IMR-90 (cell line): ENCODE measurements at places on chromosomes 3 and 15. TPM values are rescaled to one million over a fixed set of nuclear protein-coding genes. Genes with fewer than 3 reads are reported as not detected.

DNA sequence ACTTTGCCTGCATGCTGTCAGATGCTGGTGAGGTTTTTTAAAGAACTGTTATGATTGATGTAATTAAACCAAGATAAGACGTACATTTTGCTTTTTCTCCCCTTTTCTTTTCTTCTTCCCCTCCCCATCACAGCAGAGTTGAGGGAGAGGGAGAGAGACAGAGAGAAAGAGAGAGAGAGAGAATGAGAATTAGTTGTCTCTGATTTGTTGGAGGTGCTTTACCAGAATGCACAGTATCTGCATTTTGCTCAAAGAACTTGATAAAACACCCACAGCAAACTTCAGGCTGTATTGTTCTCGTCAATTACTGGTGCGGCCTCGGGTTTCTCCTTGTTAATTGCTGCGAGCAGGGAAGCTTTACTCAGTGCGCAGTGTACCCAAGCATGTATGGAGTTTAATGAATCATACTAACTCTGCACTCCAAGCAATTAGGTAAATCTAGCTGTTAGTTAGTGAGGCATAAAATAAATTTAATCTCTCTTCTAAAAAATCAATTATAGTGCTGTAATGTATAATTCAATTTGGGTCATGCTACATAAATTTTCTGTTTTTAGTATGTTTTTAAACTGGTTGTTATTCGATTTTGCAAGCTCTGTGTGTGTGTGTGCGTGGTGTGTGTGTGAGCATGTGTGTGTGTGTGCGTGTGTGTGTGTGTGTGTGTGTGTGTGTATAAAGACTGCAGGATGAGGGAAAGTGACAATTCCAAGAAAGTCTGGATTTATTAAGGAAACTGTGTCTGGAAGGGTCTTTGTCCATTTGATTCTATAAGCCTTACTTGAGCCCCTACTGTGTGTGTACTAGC is 273.4 kb downstream of the TLE3 start:
- no peak for DNase-seq

GRCh38 chr3:155528579-155528978 is 216.3 kb downstream of the PLCH1 start:
- no peak for DNase-seq

GRCh38 chr15:101499863-101500713 is 10.6 kb upstream of the PCSK6 start:
- DNase-seq = no peak

GRCh38 chr15:100055821-100056220 is 286.0 kb downstream of the ADAMTS17 start:
- no peak for DNase-seq

DNA sequence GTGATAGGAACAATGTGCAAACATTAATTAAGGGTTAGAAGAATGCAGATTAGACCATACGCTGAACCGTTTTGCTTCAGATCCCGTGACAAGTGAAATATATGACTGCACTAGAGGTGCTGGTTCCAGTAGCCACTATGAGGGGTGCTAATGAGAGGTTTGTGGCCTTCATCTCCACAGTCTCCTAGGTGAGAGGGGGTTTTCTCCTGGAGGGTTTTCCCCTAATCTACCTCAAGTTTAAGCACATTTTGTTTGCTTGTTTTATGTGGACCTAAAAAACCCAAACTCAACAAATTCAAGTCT is 13.7 kb upstream of the SHF start:
- DNase-seq = no peak

DNA sequence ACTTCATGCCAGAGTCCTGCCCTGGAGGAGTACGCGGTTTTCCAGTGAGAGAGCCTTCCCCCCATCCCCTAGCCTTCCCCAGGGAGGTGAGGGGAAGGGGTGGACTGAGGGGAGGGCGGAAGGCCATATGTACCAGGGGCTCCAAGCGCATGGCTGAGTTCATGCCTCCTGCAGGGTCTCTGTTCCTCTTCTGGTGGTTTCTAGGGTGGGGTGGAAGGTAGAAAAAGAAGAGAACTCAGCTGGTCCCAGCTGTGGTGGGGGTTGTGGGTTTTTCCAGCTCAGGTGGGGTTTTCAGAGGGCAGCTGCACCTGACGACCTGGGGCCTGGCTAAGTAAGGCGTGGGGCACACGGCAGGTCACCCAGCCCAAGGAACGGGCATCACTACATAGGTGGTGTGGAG is 10.7 kb upstream of the IQSEC1 start:
- no peak for DNase-seq

EIF4G1 gene
- total RNA-seq = 225 TPM in 2 replicates

WHAMM gene
- 1.4 and 1.9 TPM in 2 replicates for total RNA-seq
